ENCODE measurements at places on chromosomes 4 and X.
A peak's percentile ranks its signal among the peaks of the same experiment; 100 is the strongest.

DNA sequence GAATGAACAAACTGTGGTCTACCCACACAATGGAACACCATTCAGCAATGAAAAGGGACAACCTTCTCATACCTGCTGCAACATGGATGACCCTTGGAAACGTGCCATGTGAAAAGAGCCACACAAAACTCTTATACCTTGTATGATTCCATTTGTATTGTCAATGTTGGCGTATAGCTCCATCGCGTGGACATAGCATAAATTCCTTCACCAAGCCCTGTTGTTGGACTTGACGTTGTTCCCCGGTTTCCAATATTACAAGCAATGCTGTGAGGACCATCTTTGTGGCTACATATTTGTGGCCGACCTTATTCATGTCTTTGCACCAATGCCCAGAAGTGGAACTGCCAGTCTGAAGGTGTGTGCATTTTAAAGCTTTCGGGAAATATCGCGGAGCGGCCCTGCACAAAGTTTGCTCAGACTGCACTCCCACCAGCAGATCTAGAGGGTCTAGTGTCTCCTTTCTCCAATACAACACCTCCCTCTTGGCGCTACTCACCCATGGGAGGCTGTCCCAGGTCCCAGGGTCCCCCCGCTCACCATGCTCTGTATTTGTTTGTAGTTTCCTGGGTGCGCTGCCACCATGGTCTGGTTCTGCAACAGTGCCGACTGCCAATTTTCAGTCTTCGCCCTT is at the start of gene CLDN34:
Gene CLDN34 (plus strand): TSS at position 584 of the 634 bp plus-strand sequence. CDS start 0 bp downstream, at position 584.
- no peak for DNase-seq

- DNase-seq = no peak
Observed at GRCh38 chr4:78325271-78326157, 226.1 kb upstream of the ANXA3 start.

DNA sequence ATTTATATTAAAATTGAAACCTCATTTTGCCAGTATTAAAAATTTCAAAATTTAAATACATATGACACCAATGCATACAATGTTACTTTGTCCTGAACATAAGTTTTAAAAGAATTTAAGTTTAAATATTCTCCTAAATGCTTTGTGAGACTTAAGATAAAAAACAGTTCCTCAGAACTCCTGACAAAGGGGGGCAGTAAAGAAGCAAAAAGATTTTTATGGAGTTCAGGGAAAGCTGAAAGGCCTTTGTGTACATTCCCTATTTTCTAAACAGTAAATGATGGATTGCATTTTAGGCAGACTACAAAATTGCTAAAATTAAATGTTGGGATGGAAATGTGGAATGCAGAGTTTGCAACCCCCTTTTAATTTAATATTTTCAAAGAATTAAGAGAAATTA is 81.7 kb downstream of the SNCA start:
- DNase-seq = no peak

GRCh38 chr4:124390861-124391260 is 321.7 kb downstream of the ANKRD50 start:
- DNase-seq = no peak

DNA sequence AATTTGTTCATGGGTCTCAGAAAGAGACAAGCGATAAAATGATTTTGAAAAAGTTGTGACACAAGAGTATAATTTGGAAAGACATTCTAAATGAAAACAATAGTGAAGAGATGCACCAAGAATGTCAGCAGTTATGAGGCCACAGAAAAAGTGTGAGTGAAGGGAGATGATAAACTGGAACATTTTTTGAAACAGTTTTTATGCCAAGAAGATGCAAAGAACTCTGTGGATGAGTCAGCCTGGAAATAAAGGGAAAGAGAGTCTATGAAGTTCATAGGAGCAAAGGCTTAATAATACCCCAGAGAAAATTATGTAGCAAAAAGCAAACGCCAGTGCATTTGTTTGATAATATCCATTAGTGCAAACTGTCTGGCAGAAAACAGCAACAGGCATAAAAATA is 188.4 kb upstream of the TBC1D9 start:
- DNase-seq = no peak

DNA sequence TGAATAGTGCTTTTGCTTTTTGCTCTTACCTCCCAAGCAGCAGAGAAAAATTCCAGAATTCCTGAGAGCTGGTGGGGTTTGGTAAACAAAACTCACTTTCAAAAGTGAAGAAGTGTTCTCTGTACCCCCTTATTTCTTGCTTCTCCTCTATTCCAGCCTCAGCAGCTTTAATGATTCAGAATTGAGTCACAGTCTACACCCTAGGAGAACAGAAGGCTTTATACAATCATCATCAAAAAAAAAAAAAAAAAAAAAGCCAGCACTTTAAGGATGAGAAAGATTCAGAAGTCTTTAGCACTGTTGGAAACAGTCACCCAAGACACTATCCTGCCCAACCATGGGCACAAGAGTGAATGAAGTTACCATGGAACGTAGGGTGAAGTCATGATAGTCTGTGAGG is 1583.1 kb upstream of the PCDH10 start:
- DNase-seq = no peak

DNA sequence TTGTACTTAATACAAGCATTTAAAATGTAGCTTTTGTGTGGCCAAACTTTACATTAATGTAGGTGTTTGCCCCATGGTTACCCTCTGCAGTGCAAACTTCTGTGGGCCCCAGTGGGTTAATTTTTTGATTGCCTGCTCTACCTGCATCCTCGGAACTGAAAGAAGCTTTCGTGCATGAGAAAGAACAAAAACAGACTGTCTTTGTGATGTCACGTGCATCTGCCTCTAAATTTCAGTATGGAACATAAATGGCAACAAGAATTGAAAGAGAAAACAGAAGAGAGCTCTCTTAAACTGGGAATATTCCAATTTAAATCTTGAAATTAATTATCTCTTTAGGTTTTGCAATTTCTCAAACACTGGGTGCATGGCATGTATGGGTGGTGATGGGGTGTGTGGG is 182.4 kb upstream of the LCORL start:
- no peak for DNase-seq

- DNase-seq = no peak
Observed at GRCh38 chrX:40245488-40246071, 147.8 kb upstream of the BCOR start.

- DNase-seq = no peak
Observed at GRCh38 chr4:16236402-16237023, 10.2 kb upstream of the TAPT1 start.

- no peak for DNase-seq
Observed at GRCh38 chr4:8006471-8006870, 66.8 kb upstream of the AFAP1 start.

GRCh38 chrX:43467608-43468234 is 188.4 kb upstream of the MAOA start:
- peak; percentile 6 for DNase-seq

- peak; percentile 90 for DNase-seq
Observed at GRCh38 chr4:103099691-103100392, at the start of gene BDH2. Gene BDH2, minus strand, starts transcription at chr4:103099834. Its CDS starts 3,580 bp downstream, at chr4:103096254.

- DNase-seq = no peak
Observed at GRCh38 chrX:16839219-16839851, 30.8 kb downstream of the RBBP7 start.

DNA sequence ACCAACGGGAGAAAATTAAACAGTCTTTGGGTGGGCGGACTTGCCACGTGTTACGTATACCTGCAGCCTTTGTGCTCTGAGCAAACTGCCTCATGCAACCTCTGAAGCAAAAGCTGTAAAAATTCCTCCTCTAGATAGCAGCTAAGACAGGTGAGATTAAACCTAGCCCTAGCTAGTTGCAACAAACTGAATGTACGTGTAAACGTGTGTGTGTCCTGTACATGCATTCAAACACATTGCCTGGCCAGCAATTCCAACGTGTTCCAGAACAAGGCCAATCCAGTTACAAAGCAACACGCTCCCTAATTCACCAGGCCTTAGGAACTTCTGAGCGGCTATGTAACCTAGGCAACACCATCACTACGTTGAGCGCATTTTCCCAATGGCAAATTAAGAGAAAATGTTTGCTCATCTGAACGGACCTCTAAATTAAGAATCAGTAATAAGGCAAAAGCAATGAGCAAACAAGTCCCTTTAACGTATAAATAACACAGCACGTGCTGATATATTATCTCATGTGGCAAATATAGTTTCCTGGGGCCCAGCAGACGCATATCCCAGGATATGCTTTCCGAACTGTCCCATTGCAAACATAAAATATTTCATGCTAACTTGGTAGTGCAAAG is 792 bp downstream of the PPID start:
- peak; percentile 20 for DNase-seq

GRCh38 chr4:41957634-41958033 is 22.4 kb downstream of the TMEM33 start:
- peak; percentile 27 for DNase-seq

- no peak for DNase-seq
Observed at GRCh38 chr4:107213880-107214279, 177.8 kb upstream of the DKK2 start.

DNA sequence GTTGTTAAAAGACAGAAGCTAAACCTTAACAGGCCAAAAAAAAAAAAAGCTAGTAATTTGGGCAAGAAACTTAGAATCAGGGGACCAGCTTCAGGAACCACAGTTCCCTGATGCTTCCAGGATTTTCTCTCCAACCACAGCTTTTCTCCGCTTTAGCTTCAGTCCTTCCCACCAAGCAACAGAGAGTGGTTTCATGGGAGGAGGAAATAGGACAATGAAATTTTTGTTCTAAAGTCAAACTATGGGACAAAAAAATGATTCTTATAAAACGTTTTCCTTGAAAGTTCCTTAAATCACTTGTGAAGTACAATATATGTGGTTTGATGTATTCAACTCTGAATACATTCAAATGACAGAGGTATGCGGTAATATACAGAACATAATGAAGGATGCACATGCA is 71.0 kb upstream of the DHX15 start:
- no peak for DNase-seq

GRCh38 chrX:25295466-25295865 is 279.7 kb upstream of the ARX start:
- DNase-seq = no peak

DNA sequence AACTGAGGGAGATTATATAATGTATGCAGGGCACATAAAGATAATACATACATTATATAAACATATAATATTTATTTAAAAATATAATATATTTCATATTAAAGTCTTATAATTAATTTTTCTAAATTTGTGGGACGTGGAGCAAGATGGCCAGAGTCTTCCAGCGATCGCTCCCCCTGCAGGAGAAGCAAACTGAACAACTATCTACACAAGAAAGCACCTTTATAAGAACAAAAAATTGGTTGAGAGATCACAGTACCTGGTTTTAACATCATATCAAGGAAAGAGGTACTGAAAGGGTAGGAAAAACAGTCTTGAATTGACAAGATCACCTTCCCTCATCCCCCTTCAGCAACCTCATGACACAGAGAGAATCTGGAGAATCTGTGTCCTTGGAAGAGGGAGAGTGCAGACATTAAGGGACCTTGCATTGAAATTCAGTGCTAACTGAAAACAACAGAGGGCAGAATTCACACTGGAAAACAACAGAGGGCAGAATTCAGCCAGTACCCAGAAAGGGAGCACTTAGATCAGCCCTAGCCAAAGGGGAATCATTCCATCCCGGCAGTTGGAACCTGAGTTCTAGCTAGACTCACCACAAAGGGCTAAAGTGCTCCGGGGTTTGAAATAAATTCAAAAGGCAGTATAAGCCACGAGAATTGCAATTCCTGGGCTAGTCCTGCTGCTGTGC is 262.5 kb upstream of the NDST3 start:
- DNase-seq = no peak

DNA sequence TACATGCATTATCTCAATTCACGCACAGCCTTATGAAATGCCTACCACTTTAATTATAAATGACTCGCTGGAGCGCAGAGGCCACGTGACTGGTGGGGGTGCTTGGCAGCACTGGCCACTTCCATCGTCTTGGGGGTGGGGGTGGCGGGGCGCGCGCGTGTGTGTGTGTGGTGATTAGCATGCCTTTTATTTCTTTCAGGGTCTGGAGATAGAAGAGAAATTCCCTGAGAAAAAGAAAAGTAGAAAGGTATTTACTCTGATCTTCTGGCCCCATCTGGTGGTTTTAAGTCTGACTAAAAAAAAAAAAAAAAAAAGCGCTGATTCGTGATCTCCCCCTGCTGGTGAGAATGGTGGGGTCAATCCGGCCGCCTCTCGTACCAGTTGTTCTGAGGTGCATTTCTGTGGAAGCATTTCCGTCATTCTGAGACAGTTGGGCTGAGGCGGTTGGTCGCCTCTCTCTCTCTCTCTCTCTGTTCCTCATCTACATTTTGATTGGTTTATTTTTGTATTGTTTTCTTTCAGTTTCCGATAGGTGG is at the start of gene CCNB3:
Gene CCNB3 (plus strand): TSS at position 402 of the 536 bp plus-strand sequence. CDS start 80,399 bp downstream, outside the sequence.
- peak; percentile 74 for DNase-seq

DNA sequence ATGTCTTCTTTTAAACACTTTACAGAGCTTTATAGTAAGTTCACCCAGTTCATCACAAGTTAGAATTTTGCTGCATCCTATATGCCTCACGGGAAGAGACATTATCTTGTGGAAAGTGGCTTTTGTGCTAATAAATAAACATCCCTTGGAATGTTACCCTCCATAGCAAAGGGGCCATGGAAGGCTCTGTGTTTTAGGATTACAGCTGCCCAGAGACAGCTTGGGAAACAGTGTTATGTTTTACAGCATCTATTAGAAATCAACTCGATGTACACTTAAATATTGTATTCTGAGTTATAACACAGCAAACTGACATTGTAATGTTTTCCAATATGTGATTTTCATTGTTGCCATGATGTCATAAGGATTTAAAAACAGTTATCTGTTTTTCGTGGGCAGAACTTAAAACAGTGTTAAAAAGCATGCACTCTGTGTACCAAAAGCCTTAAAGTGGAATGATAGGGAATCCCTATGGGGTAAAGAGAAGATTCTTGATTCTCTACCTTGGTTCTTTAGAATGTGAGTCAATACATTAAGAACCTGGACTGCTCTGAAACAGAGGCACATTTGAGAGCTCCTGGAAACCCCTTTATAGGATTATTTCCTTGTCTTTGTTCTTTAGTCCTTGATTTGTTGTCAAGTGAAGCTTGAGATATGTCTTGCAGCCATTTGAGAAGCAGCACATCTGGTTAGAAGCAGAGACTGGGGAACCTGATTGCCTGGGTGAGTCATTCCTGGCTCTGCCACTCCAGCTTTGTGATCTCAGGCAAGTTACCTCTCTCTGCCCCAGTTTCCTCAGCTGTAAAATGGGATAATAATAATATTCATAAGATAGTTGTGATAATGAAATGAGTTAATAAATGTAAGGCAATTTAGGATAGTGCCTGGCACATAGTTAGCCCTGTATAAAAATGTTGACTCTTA is 41.6 kb downstream of the ARHGAP10 start:
- DNase-seq = no peak

- no peak for DNase-seq
Observed at GRCh38 chrX:126141014-126141413, 25.1 kb downstream of the DCAF12L2 start.

GRCh38 chr4:112514647-112515197 is 1.3 kb downstream of the NEUROG2 start:
- no peak for DNase-seq

- DNase-seq = no peak
Observed at GRCh38 chr4:79325864-79326328, at the start of gene NAA11. Gene NAA11, minus strand, starts transcription at chr4:79326061. Its CDS starts 184 bp downstream, at chr4:79325877.

- no peak for DNase-seq
Observed at GRCh38 chr4:95162867-95163266, 385.9 kb downstream of the UNC5C start.
